ENCODE measurements at places on chromosomes 7 and 10.

GRCh38 chr7:126436213-126436868 lies 816.4 kb downstream of the GRM8 start:
- H3K27me3 ChIP-seq: peaks cover 2% of the 10 kb centered on the region
- H3K36me3 ChIP-seq: no peaks in the 10 kb centered on the region
- H3K27ac ChIP-seq: no peak overlapping the region
- no peaks in the 10 kb centered on the region for H3K4me1 ChIP-seq
- DNase-seq: no peak

DNA sequence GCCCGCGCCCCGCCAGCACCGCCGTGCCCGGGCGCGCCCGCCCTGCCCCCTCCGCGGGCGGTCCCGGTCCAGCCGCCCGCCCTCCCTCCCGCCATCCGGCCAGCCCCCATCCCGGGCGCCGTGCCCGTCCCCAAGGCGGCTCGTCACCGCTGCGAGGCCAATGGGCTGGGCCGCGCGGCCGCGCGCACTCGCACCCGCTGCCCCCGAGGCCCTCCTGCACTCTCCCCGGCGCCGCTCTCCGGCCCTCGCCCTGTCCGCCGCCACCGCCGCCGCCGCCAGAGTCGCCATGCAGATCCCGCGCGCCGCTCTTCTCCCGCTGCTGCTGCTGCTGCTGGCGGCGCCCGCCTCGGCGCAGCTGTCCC lies at the start of gene HTRA1:
Gene HTRA1 (plus strand): TSS at position 187 of the 362 bp plus-strand sequence. CDS start 100 bp downstream, at position 287.
- H3K36me3 ChIP-seq: peaks cover 16% of the 10 kb centered on the region
- peak within 1 kb of the TSS; percentile 50 for H3K27ac ChIP-seq
- no peak for DNase-seq
- peaks cover 5% of the 10 kb centered on the region for H3K4me1 ChIP-seq
- no peaks in the 10 kb centered on the region for H3K27me3 ChIP-seq

GRCh38 chr10:121098211-121098610 lies 247.0 kb downstream of the WDR11 start:
- no peaks in the 10 kb centered on the region for H3K36me3 ChIP-seq
- H3K4me3 ChIP-seq: no peak overlapping the region
- H3K4me1 ChIP-seq: no peaks in the 10 kb centered on the region
- H3K27ac ChIP-seq: no peak overlapping the region

GRCh38 chr10:132066812-132067211 lies 1.1 kb downstream of the JAKMIP3 start:
- no peak overlapping the region for H3K4me3 ChIP-seq
- H3K4me1 ChIP-seq: no peaks in the 10 kb centered on the region
- no peak overlapping the region for H3K27ac ChIP-seq
- H3K27me3 ChIP-seq: no peaks in the 10 kb centered on the region
- no peaks in the 10 kb centered on the region for H3K36me3 ChIP-seq

GRCh38 chr7:47453093-47454061 lies 128.5 kb downstream of the TNS3 start:
- H3K4me3 ChIP-seq: peak overlapping the region; percentile 3
- 0 out of 2 replicates have a peak, but pooled peaks cover 4% of the 10 kb centered on the region for H3K36me3 ChIP-seq
- H3K27me3 ChIP-seq: no peaks in the 10 kb centered on the region
- peaks cover 26% of the 10 kb centered on the region for H3K4me1 ChIP-seq

DNA sequence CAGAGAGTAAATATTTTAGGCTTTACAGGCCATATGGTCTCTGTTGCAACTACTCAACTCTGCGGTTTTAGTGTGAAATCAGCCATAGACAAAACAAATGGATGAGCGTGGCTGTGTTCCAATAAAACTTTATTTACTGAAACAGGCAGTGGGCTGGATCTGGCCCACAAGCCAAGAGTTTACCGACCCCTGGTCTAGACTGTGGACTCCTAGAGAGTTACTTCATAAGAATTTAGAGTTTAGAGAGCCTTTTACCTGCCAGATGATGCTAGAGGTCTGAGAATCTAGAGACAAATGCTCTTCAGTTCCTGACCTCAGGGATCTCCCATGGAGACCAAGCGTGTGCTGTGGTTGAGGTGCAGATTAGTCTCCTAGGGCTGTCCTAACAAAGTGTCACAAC lies 174.8 kb downstream of the PTEN start:
- H3K27ac ChIP-seq: no peak overlapping the region
- no peaks in the 10 kb centered on the region for H3K36me3 ChIP-seq
- no peak overlapping the region for H3K4me3 ChIP-seq
- no peak for DNase-seq
- H3K4me1 ChIP-seq: peaks cover 12% of the 10 kb centered on the region
- no peaks in the 10 kb centered on the region for H3K27me3 ChIP-seq

DNA sequence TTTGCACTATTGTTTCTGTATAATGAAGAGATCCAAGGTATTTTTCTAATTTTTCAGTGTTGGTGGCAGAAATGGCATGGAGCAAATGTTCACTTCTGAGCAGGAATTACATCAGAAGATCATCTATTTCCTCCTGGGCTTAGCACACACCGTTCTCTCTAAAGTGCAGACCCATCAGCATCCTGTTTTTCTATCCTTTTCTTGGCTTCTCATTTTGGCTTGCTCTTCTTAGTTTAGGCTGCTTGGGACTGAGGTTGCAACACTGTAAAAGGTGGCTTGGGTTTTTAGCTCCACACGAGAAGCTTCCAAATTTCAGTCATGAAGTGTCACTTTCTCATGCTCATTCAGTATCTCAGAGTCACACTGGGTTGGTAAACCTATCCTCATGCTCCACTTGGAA lies 79.9 kb upstream of the SMIM30 start:
- no peak overlapping the region for H3K4me3 ChIP-seq
- H3K27me3 ChIP-seq: no peaks in the 10 kb centered on the region
- DNase-seq: no peak
- no peaks in the 10 kb centered on the region for H3K36me3 ChIP-seq
- H3K4me1 ChIP-seq: peaks cover 7% of the 10 kb centered on the region
- H3K27ac ChIP-seq: no peak overlapping the region

GRCh38 chr7:105874055-105874454 lies 2.3 kb downstream of the ATXN7L1 start:
- no peak overlapping the region for H3K4me3 ChIP-seq
- no peak overlapping the region for H3K27ac ChIP-seq
- DNase-seq: no peak
- H3K36me3 ChIP-seq: no peaks in the 10 kb centered on the region
- H3K27me3 ChIP-seq: no peaks in the 10 kb centered on the region
- peaks cover 9% of the 10 kb centered on the region for H3K4me1 ChIP-seq

- no peak overlapping the region for H3K4me3 ChIP-seq
- H3K36me3 ChIP-seq: no peaks in the 10 kb centered on the region
- H3K27ac ChIP-seq: no peak overlapping the region
- no peak for DNase-seq
- H3K27me3 ChIP-seq: peaks cover 9% of the 10 kb centered on the region
These were observed 17.3 kb downstream of the ABCB4 start for GRCh38 chr7:87458148-87458547.

DNA sequence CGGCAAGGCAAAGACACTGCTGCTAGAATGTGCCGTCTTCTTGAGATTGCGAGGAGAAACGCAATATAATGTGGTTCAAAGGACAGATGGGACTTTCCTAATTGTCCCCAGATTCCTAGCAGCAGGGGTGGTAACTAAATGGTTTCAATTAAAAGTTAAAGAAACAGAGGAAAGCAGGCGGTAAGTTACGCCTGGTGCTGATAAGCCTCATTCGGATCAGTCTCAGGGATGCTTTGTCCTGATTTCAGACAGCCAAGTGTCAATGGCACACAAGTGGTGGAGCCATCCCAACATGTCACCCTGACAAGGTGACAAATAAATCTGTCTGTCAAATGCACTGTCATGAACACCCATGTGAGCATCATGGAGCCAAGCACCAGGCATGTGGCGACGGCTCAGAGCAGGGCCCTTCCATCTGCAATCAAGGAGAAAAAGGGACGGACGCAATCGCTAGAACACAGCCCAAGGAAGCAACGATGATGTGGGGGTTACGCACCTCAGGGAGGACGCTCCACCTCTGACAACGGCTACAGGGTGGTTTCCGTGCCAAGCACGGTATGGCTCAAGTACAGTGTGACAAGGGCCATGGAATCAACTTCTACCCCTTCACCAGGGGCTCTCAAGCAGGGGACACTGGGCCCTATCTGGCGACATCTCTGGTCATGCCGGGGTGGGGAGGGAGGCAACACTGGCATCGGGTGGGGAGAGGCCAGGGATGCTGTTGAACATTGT lies 66.2 kb downstream of the CTBP2 start:
- DNase-seq: no peak
- peaks cover 43% of the 10 kb centered on the region for H3K4me1 ChIP-seq
- no peaks in the 10 kb centered on the region for H3K27me3 ChIP-seq
- peaks cover 50% of the 10 kb centered on the region for H3K36me3 ChIP-seq
- H3K4me3 ChIP-seq: no peak overlapping the region

DNA sequence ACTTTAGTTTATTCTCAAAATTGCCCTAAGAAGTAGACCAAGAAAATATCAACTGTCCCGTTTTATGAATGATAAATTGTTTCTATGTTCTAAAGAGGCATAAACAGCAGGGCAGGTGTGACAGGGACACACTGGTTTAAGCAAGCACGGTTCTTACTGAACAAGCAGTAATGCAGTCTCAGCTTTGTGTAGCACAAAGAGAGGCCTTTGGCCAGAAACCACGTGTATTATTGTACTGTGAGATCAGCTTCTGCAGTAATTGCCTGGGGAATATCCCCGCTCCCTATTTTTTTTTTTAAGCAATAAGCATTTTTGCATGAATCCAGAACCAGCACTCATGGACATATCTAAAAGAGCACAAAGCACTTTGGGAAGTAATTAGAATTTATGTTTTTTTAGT lies 255.4 kb downstream of the WDR11 start:
- no peaks in the 10 kb centered on the region for H3K4me1 ChIP-seq
- H3K27ac ChIP-seq: no peak overlapping the region
- H3K27me3 ChIP-seq: no peaks in the 10 kb centered on the region
- DNase-seq: no peak
- H3K36me3 ChIP-seq: no peaks in the 10 kb centered on the region
- H3K4me3 ChIP-seq: no peak overlapping the region

GRCh38 chr7:150379441-150380379 lies 580 bp downstream of the ZNF775 start:
- DNase-seq: no peak
- H3K27me3 ChIP-seq: no peaks in the 10 kb centered on the region
- H3K36me3 ChIP-seq: peaks cover 6% of the 10 kb centered on the region
- H3K4me1 ChIP-seq: peaks cover 11% of the 10 kb centered on the region

DNA sequence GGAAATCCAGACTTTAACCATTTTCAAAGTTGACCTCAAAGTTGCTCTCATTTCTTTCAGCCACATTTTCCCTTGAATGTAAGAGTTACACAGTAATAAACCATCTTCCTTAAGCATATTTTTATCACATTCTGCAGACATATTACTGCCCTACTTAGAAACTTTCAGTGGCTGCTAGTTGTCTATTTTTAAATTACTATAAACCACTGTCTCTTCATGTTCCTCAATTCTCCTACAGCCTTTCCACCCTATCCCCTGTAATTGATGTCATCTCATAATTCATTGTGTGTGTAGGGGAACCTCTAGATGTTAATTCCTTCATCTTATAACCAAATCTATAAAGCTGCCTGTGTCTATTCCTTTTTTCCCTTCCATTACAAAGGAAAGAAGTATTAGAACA lies 78.1 kb upstream of the STRIP2 start:
- no peaks in the 10 kb centered on the region for H3K27me3 ChIP-seq
- H3K36me3 ChIP-seq: no peaks in the 10 kb centered on the region
- H3K4me1 ChIP-seq: no peaks in the 10 kb centered on the region
- no peak for DNase-seq
- H3K4me3 ChIP-seq: no peak overlapping the region

GRCh38 chr7:132065193-132065988 lies 509.0 kb upstream of the PODXL start:
- DNase-seq: peak; percentile 86
- no peak overlapping the region for H3K4me3 ChIP-seq

DNA sequence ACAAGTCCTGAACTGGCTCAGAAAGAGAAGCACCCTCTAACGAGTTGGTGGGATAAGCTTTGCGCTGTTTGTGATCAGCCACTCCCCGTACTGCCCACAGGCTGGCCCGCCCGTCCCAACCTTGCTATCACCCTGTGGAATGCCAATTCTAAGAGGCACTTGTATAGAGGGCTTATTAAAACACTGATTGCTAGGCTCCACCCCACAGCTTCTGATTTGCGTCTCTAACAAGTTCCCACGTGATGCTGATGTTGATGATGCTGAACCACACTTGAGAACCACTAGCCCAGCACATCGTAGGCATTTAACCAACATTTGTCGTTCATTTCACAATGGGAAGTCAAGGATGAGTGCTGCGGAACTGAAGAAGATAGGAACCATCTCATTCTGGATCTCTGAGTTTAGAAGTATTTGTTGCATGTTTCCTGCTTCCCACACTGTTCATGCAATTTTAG lies 12.7 kb upstream of the GSAP start:
- H3K4me1 ChIP-seq: peaks cover 26% of the 10 kb centered on the region
- no peak overlapping the region for H3K4me3 ChIP-seq
- H3K27ac ChIP-seq: peak overlapping the region; percentile 61

- H3K27me3 ChIP-seq: no peaks in the 10 kb centered on the region
- no peak overlapping the region for H3K4me3 ChIP-seq
- DNase-seq: no peak
- H3K4me1 ChIP-seq: no peaks in the 10 kb centered on the region
These were observed 152.1 kb downstream of the HIBADH start for GRCh38 chr7:27510541-27510940.

- no peaks in the 10 kb centered on the region for H3K36me3 ChIP-seq
- H3K4me1 ChIP-seq: peaks cover 19% of the 10 kb centered on the region
- H3K27me3 ChIP-seq: no peaks in the 10 kb centered on the region
- no peak overlapping the region for H3K4me3 ChIP-seq
These were observed 30.6 kb downstream of the CPVL start for GRCh38 chr7:29115753-29116152.

DNA sequence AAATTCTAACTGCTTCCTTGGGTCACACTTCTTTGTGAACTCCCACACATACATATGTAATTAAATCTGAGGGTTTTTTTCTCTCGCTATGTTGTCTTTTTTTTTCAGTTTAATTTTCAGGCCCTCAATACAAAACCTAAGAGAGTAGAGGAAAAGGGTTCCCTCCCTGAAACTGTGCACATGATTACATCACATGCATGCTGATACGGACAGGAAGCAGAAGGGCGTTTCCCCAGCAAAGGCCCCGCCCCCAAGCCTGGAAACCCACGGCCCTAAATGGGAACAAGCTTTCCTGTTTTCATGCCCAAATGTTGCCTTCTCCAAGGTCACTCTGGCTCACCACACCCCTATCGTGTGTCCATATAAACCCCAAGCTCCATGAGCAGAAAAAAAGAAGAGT lies 115.4 kb downstream of the TEX36 start:
- H3K27ac ChIP-seq: no peak overlapping the region
- H3K36me3 ChIP-seq: no peaks in the 10 kb centered on the region
- H3K4me1 ChIP-seq: no peaks in the 10 kb centered on the region
- no peak for DNase-seq
- no peak overlapping the region for H3K4me3 ChIP-seq

GRCh38 chr7:98420966-98421612 lies 20.2 kb upstream of the BAIAP2L1 start:
- no peak overlapping the region for H3K27ac ChIP-seq
- no peaks in the 10 kb centered on the region for H3K36me3 ChIP-seq
- H3K27me3 ChIP-seq: no peaks in the 10 kb centered on the region
- peaks cover 25% of the 10 kb centered on the region for H3K4me1 ChIP-seq
- H3K4me3 ChIP-seq: no peak overlapping the region
